AG20443 (cell line): ENCODE measurements at places on chromosomes 4 and X.

- DNase-seq, result no peak
Measured at GRCh38 chr4:189497996-189498395, 442.7 kb upstream of the FRG1 start.

GRCh38 chr4:83282049-83282535 is 2.5 kb downstream of the COQ2 start:
- DNase-seq, result peak; percentile 43

DNA sequence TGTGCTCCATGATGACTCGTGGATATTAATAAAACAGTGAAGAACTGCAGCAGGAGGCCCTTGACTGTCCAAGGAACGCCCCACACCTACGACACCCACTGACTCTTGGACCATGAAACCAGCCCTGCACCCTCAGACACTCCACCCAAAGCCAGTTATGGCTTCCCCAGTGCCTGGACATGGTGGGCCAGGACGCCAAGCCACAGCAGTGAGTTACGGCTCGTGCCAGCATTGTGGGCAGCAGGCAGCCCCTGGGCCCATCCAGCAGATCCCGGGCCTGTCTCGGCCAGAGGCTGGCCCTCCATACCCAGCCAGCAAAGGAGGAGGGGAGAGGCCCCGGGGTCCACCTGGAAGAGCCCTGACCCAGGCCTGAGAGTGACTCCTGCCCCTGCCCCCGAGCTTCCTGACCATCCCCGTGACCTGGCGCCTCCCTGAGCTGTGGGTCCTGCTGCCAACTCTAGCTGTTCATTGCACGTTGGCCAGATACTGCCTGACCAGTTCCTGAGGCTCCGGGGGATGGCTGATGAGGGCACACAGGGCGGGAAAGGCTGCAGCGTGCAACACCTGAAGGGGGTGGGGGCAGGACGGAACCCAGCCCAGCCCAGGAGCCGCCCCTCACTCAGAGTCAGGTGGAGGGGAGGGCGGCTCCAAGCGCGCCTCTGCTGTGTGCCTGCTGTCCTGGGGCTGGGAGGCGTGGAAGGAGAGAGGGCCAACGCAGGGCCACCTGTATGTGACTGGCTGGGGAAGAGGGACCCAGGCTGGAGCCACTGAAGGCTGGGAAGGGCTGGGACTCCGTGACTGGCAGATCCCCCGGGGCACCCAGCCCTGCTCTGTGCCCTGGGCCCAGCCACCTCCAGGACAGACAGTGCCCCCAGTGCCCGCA is 739 bp downstream of the SLC49A3 start:
- DNase-seq, result no peak

GRCh38 chr4:168793542-168793941 is 216.5 kb downstream of the CBR4 start:
- DNase-seq, result no peak

- DNase-seq, result peak; percentile 16
Measured at GRCh38 chr4:70613306-70614183, 15.0 kb upstream of the ENAM start.

DNA sequence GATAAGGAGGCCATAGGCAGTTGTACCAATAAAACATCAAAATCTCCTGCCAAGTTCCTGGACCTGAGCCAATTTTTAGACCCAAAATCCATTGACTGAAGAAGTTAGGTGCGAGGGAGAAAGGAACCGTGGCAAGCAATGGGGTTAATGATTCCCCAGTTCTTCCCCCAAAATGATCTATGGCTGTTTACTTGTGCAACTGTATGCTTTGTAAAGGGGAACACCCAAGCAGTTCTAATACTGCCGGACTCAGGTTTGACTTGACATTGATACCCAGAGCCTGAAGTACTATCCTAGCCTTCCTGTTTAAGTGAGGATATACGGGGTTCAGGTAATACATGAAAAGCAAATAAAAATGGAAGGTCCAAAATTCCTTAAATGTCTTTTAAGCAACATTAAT is 6.7 kb upstream of the EIF4E start:
- DNase-seq, result no peak

DNA sequence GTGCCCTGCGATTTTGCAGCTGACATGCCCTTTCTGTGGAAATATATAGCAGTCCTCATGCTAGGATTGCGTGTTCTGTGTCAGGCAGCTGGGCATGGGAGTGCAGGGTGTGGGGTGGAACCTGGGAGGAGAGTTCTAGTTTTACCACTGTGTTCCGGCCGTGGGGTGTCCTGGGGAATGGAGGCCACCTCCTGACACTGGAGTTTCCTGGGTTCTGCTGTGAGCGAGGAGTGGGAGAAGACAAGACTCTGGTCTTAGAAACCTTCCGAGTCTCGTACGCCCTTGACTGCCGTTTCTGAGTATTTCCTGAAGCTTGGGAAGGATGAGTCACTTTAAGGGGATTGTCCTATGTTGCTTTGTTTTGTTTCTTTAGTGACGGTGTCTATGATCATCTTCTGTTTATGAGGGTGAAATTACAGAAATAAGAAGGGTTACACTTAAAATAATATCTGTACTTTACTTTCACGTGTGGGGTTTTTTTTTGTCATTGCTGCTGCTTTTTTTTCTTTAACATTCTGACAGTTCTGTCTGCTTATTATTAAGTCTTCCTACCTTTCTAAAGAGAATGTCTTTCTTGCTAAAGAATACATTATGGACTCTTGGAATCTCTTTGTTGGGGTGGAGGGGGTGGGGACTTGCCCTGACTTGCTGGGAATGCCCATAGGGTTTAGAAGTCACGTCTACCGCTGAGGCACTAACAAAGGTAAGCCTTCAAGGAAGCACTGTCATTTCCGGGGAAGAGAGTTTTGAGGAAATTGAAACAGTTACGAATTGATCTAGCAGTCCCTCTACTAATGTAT is 19.1 kb downstream of the CD99 start:
- peak; percentile 63 for DNase-seq

DNA sequence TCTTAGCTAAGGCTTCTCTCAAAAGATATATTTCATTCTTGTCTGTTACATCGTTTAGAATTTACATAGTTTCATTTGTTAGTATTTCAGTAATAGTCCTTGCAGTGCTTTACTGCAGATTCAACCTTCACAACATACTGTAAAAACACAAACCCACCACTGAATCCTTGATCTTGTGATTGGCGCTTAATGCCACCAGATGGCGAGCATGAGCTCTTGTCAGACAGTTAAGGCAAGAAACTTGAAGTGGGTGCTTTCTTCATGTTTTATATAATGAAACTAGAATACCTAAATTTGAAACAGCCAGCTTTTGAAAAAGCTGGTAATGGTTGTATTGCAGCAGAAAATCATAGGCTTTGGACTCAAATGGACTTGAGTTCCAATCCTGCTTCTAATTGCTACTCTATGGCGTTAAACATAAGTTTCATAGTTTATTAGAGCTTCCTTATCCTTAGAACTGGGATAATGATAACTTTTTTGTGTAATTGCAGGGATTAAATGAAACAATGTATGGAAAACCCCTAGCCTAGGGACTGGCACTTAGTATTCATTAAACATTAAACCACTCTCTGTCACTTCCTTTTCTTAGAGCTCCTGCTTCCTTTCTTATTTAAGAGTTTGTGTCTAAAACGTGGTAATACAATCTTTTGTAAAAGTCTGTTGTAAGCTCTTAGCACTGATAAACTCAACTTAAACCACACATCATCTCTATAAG is 95.1 kb downstream of the USP9X start:
- peak; percentile 39 for DNase-seq
